ENCODE measurements at places on chromosomes 7 and 10.
A peak's percentile ranks its signal among the peaks of the same experiment; 100 is the strongest.

DNA sequence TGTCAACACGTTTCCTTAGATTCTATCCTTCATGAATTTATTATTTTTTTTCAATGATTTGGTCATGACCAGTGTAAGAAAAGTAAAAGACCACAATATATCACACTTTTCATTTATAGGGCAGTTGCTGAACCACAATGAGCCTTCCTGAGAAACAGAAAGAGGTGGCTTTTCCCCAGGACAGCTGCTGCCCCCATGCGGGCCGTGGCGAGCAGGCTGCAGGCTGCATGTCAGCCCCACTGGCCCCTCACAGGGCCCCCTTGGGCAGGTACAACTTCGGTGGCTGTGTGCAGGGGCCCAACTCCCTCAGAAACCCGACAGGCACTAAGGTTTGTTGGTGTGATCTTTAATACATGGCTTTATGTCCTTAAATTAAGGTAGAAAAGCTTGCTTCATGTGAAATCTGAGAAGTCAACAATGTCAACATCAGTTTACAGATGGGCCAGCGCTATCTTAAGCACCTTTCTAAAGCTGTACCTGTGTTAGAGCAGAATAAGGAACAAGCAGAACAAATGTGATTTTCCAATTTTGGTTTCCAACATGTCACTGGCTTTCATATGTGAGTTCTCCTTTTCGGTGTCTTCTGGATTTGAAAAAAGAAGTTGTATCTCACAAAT is 10.6 kb downstream of the BEND7 start:
- no peak for DNase-seq

GRCh38 chr10:50909334-50910014 is 24.0 kb upstream of the A1CF start:
- DNase-seq = no peak

- peak; percentile 47 for DNase-seq
Measured at GRCh38 chr7:1225441-1226185, 7.1 kb upstream of the UNCX start.

GRCh38 chr7:99752356-99752755 is 17.4 kb upstream of the CYP3A7 start:
- no peak for DNase-seq

DNA sequence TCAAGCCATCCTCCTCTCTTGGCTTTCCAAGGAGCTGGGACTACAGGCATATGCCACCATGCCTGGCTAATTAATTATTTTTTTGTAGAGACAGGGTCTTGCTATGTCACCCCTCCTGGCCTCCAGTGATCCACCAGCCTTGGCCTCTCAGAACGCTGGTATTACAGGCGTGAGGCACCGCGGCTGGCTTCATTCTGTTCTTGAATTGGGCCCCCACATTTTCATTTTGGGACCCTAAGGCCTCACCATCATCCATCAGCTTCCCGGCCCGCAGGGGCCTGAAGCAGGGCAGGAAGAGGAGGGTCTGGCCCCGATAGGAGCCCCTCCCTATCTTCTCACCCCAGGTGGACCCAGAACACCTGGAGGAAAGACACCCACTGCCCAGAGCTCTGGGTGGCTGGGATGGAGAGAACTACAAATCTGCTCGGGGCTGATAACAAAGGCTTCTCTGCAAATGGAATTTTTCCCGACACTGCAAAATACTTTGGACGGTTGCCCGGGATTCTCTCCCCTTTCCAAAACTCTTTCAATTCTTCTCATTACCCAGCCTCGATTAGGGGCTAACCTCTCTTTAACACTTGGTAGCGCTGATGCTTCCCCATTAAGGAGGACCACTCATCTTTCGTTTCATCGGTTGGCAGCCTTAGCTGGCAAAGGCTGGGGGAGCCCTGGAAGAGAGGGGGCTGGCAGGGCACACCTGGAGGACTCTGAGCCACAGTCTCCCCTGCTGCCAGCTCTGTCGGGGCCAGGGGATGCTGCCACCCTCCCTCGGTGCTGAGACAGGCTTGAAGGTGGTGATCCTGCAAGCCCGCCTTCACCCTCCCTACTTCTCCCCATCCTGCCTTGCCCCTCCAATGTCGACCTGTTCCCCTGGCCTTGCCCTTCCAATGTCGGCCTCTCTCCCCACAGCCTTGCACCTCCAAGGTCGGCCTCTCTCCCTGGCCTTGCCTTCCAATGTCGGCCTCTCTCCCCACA is 81.0 kb upstream of the GNA12 start:
- no peak for DNase-seq

GRCh38 chr10:114749014-114749413 is 72.6 kb upstream of the FHIP2A start:
- no peak for DNase-seq

DNA sequence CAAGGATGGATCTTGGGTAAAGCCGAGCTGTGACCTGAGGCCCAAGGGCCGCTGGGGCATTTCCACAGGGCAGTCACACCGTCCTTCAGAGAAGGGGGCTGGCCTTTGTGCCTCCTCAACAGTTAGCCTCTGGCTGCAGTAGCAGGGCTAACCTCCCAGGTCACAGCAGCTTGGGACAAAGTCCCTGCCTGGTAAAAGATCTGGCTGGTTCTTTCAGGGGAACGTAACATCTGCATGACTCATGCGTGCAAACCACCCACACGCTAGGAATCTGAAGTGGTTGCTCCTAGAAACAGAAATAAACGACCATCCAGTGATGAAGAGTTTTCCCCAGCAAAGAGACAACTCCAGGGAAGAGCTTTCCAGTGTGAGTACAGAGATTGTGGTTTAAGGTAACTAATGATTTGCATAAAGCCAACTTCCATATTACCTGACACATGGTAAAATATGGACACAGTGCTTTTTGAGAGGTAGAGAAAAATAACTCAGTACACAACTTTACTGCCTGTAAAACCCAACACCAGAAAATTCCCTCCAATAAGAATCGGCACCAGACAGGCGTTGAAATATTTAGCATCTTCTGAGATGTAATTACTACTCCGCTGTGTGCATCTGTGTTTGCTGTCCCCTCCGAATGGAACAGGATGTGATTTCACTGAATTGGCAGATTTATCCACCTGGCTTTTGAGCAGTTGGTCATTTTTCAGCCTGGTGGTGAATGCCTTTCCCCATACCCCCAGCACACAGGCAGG is 84.9 kb upstream of the ADRB1 start:
- peak; percentile 25 for DNase-seq

DNA sequence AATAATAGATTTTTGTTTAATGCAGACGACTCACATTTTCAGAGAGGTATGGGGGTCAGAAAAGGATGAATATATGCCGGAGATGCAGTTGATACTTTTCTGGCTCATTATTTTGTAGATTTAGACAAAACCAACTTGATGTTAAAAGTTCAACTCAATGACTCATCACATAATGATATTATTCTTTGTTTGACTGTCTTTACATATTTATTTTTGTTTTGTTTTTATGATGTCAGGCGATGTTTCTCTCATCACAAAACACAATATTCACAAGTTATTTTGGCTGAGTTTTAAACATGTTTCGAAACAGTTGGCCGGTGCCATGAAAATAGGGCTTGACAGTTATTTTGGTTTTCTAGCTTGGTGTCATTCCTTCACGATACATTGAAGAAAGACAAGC is 1.3 kb downstream of the GJD4 start:
- DNase-seq = no peak

DNA sequence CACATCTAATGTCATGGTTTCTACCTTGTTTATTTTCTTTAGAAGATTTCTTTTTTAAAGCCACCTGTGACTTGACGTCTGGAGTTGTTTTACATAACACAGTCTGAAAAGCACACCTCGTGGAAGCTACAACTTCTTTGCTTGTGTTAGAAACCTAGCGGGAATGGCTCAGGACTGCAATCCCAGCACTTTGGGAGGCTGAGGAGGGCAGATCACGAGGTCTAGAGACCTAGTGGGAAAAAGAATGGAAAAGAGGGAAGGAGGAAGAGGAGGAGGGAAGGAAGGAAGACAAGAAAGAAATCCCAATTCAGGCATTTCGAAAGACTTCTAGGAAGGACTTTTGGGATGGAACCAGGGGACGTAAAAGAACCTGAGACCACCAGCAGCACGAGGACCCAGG is 146.3 kb upstream of the CELF2 start:
- no peak for DNase-seq

Data from activated naive CD4-positive, alpha-beta T cell treated with Interleukin-2 at 50 U/mL for 16 hours (primary cell).